Activated CD4-positive, alpha-beta T cell treated with anti-CD3 and anti-CD28 coated beads, Interleukin-2, amount 10 ng/mL, durations not matched to agents 7 days and 5 days (primary cell): ENCODE measurements at places on chromosomes 5 and 9. TPM values are rescaled to one million over a fixed set of nuclear protein-coding genes. Genes with fewer than 3 reads are reported as not detected.

Gene MYOT
- not detected for total RNA-seq

Gene AGXT2
- not detected for total RNA-seq

Gene C9orf153
- total RNA-seq: 0.35 TPM

Gene PKD2L2
- total RNA-seq: not detected

Gene AIF1L
- total RNA-seq: 0.37 TPM

Gene NUDT2
- total RNA-seq: 19.7 TPM

Gene MYMK
- total RNA-seq: not detected

Gene GABRG2
- not detected for total RNA-seq

Gene NEK6
- total RNA-seq: 7.0 TPM

Gene ADRB2
- 1.5 TPM for total RNA-seq

Gene PCBD2
- 15.7 TPM for total RNA-seq

Gene ARHGEF37
- 0.37 TPM for total RNA-seq

Gene FRMD3
- total RNA-seq: 1.1 TPM

Gene SLC36A3
- not detected for total RNA-seq

Gene COL5A1
- total RNA-seq: 0.15 TPM

Gene GABRA1
- not detected for total RNA-seq

Gene UBLCP1
- 29.2 TPM for total RNA-seq

Gene RAPGEF1
- total RNA-seq: 128 TPM

Gene ELAVL2
- total RNA-seq: not detected

Gene ENTPD2
- total RNA-seq: not detected

Gene ACOT12
- total RNA-seq: not detected

Gene PCDHAC2
- total RNA-seq: not detected

Gene MSMP
- total RNA-seq: not detected

Gene RFESD
- 6.2 TPM for total RNA-seq

Gene POLR3G
- 3.5 TPM for total RNA-seq

Gene C7
- total RNA-seq: not detected

Gene WHRN
- 0.64 TPM for total RNA-seq

Gene TRMT10B
- total RNA-seq: 14.3 TPM

Gene MGAT1
- total RNA-seq: 152 TPM

Gene IL9
- total RNA-seq: not detected

Gene GSN
- total RNA-seq: 2.9 TPM

Gene STPG3
- not detected for total RNA-seq

Gene ARID3C
- 0.46 TPM for total RNA-seq

Gene ZNF169
- total RNA-seq: 9.2 TPM

Gene SPATA6L
- 0.42 TPM for total RNA-seq

Gene FOXD1
- not detected for total RNA-seq

Gene TDRD7
- 18.1 TPM for total RNA-seq

Gene UGT3A1
- total RNA-seq: not detected

Gene AK1
- total RNA-seq: 53.7 TPM

Gene ACSL6
- total RNA-seq: 38.8 TPM

Gene HAVCR2
- 30.9 TPM for total RNA-seq

Gene WDR31
- 0.55 TPM for total RNA-seq

Gene SLCO6A1
- not detected for total RNA-seq

Gene HTR1A
- total RNA-seq: not detected

Gene OR1N2
- total RNA-seq: not detected

Gene OTULIN
- total RNA-seq: 63.2 TPM

Gene ABHD17B
- total RNA-seq: 21.6 TPM
